ENCODE measurements at places on chromosomes 12 and 14.

DNA sequence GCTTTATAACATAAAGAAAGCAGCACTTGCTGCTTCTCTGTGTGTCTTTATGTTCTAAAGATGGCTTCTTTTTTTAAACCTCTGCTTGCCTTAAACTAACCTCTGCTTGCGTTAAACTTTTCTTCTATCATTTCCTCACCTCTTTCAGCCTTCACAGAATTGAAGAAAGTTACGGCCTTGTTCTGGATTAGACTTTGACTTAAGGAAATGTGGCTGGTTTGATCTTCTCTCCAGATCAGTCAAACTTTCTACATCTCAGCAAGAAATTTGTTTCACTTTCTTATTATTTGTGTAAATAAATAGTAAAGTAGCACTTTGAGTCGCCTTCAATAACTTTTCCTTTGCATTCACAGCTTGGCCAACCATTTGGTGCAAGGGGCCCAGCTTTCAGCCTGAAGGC is 64.2 kb downstream of the CMAS start:
- ATAC-seq, result peak; percentile 20

DNA sequence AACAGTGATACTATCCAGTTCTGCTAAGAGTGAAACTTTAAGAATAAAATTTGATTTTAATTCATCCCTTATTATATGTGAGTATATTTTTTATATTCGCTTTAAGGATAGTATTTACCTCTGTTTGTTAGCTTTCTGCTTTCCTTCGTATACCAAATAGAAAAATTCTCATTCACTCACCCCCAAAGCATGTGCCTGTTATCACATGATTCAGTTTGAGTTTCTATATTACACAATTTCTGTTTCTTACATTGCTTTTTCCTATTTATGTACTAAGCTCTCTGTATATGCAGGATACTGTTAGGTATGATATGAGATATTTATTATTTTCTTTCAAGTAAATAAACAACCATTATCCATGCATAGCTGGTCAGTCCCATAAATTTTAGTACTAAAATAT is 275.2 kb downstream of the FBXL14 start:
- ATAC-seq, result no peak

DNA sequence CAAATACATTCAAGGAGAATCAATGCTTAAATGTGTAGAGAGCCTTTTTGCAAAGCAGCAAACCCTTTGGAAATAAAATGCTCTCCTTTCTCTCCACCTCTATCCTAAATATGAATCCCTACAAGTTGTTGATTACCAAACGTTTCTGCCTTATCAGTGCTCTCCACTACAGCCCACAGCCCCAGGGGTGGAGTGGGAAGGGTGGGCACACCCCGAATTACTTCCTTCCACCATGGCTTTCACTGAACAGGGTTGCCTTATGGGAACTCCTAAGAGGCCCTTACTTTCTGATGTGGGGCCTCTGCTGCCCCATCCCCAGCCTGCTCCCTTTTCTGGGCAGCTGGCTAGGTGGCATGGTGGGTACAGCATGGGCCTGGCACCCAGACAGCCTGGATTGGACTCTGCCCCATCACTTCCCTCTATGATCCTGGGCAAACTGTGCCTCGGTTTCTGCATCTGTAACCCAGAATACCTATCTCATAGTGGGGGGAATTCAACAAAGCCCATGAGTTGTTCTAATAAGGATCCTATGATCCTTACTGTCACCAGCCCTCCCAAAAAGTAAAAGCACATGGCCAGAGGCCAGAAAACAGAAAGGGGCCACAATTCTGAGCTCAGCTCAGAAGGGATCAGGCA is 16.1 kb downstream of the AK7 start:
- ATAC-seq, result no peak

GRCh38 chr12:6956021-6956727 is 5.0 kb downstream of the PTPN6 start:
- ATAC-seq, result no peak

- no peak for ATAC-seq
These were observed 117.7 kb downstream of the GPR135 start for GRCh38 chr14:59347511-59347900.

- ATAC-seq, result no peak
These were observed 45.0 kb downstream of the ACTN1 start for GRCh38 chr14:68934066-68934465.

GRCh38 chr12:106126441-106127337 is 12.1 kb downstream of the NUAK1 start:
- ATAC-seq, result no peak

- ATAC-seq, result no peak
These were observed 85.3 kb downstream of the DPF3 start for GRCh38 chr14:72808564-72808963.

DNA sequence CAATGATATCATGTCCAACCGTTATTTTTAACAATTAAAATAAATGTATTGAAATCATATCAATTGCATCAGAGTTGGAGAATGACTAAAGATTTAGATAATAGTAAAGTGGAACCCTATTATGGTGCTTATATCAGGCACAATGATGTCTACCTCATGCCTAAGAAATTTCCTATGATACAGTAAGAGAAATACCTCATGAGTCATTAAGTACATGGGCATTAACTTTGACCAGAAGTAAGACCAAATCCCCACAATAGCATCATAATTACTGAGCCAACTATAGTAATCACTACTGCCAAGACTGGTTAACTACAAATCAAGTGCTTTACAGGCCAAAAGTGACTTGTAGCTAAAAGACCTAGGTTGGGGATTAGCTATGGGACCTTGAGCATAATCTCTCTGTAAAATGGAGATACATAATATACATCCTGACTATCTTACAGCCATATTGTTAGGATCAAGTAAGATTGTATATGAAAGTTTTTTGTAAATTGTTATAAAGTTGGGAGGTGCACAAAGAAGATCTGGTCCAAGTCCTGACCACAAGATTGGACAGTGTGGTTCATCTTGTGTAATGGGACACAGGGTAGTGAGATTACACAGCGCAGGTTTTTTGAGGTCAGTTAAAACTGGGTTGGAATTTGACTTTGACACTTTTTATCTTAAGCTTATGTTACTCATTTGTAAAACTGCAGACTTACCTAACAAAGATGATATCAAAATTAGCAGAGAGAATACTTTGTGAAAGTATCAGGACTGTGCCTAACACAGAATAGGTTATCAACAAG is 60.5 kb downstream of the ERGIC2 start:
- no peak for ATAC-seq

DNA sequence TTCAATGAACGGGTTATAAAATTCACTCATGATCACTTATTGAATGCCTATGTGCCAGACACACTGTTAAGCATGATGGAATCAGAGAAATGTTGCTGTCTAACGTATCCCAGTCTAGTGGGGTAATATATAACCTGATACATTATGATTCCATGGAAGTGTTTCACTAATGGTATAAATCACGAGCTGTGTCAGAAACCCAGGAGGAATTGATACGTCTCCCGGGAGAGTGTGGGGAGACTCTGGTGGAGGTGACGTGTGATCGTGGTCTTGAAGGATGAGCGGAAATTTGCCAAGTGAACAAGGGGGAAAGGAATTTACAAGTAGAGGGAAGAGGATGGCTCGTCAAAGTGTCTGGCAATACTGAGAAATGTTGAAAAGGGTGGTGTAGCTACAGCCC is 26.5 kb downstream of the MANSC1 start:
- no peak for ATAC-seq

DNA sequence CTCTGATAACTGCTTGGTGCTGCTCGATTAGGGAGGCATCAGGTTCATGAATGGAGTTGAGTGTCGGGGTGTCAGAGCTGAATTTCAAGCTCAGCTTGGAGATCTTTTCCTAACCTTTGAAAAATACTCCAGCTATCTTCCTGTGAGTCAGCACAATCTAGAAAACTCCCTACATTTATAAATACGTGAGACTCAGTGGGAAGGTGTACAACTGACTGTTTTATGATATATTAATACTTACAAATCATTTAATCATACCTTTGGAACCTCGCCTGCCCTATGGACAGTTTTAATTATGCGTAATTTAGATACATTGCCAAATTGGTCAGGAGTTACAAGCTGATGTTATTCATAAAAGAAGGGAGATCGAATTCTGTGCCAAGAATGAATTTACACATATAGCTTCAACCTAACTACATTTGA is 961 bp downstream of the CMAS start:
- ATAC-seq, result peak; percentile 24

DNA sequence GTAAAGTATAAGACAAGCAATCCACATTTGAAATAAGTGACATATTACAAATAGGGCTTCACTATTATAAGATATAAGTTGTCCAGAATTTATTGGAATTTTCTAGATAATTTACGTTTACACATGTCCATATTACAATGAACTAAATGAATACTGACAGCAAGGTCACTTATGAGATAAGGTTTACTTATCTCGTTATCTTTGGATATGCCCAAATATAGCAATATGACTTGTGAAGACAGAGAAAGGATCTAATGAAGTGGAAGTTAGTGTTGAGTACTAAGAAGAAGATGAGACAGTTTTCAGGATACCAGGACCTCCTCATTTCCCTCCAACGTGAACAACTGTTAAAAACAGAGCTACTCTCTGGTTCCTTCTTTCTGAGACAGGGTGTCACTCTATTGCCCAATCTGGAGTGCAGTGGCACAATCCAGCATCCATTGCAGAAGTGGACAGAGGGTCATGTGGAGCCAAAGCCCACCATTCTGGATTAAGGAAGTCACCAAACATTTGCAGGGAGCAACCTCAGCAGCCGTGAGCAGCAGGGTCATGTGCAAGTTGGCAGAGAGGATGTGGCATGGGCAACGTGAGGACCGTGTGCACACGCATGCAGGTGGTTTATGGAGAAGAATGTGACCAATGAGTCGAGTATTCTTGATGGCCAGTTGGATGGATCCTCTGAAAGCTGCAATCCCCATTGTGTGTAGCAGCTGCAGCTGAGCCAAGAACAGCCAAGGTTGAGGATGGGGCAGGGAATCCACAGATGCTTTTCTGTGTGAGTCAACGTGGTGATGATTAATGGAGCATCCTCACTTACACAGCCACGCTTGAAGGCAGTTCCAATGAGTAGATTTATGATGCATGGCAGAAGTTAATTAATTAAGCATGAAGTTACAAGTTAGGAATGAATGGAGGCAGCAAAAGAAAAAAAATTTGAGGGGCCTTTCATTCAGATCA is 111.0 kb downstream of the BICD1 start:
- peak; percentile 17 for ATAC-seq

DNA sequence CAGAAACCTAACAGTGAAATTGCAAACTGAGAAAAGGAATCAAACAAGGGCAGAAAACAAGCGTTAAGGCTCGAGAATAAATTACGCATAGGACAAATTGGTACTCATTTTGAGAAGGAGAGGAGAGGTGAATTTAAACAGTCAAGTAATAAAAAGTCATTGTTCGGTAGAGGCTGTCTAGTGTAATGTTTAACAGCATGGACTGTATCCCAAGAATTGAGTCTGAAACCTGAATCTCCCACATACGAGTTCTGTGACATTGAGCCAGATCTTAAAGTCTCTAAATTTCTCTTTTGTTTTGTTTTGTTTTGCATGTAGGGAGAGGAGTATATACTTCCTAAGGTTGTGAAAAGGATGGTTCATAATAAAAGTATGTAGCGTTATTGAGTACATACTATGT is 216.5 kb upstream of the BTG1 start:
- no peak for ATAC-seq

GRCh38 chr14:56208520-56208919 is 90.3 kb downstream of the PELI2 start:
- ATAC-seq, result no peak

DNA sequence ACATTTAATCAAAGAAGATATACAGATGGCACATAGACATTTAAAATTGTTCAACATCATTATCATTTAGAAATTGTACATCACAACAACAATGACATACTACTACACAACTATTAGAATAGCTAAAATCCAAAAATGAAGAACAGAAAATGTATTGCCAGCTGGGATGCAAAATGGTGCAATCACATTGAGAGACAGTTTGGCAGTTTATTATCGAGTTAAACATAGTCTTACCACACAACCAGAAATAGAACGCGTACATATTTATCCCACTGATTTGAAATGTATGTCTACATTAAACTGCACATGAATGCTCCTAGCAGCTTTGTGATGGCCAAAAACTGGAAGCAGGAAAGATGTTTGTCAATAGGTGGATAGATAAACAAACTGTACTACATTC is 791.5 kb upstream of the MGAT4C start:
- ATAC-seq, result no peak

- no peak for ATAC-seq
These were observed 21.8 kb downstream of the SLC15A4 start for GRCh38 chr12:128801879-128802391.

GRCh38 chr14:42174357-42174756 is 567.7 kb downstream of the LRFN5 start:
- no peak for ATAC-seq

DNA sequence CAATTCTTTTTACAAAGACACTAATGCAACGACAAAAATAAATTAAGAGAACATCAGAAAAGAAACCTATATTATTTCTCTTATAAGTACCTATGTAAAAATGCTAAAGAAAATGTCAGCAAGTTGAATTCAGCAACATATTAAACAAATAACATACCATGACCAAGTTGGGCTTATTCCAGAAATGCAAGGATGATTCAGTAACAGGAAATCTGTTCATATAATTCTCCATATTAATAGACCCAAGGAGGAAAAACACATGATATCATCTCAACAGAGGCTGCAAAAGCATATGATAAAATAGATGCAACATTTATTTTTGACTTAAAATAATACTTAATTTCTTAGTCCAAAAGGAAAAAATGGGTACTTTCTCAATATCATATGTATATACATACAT is 25.1 kb upstream of the GPHB5 start:
- ATAC-seq, result no peak

GRCh38 chr14:41868396-41868795 is 261.7 kb downstream of the LRFN5 start:
- ATAC-seq, result no peak

DNA sequence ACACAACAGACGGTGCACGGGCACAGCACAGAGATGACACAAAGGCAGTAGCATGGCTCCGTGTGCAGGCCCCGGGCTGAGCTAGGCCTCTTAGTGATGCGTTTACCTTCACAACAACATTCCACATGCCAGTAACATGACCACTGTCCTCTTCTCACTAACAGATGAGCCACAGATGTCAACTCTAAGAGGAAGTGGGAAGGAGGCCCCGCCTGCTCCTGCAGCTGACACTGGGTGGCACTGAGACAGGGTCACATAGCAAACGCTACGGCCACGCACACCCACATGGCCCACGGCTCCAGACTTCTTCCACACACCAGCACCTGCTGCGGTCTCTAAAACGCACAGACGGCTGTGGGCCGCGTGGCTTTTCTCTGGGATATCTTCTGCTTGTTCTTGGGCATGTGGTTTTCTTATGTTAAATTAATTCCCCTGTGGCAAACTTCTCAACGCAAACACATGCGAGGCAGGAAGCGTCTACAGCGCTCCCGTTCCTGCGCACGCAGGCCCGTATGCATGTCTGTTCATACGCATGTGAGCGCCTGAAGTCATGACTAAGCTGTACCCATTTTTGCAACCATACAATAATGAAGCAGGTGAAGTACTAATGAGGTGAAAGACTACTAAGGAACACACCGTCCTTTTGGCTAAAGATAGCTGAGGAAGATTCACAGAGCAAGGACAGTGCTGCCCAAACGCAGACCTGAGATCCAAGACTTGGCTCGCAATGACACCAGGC is 26.8 kb downstream of the AMN start:
- ATAC-seq, result peak; percentile 43

Measured in activated CD4-positive, CD25-positive, alpha-beta regulatory T cell treated with anti-CD3 and anti-CD28 coated beads, Interleukin-2, amount 50 U/mL, for 24 hours (primary cell).